Tongue (tissue), 3 donors: ENCODE measurements at places on chromosomes 16 and 17. TPM values are rescaled to one million over a fixed set of nuclear protein-coding genes. Genes with fewer than 3 reads are reported as not detected.

DNA sequence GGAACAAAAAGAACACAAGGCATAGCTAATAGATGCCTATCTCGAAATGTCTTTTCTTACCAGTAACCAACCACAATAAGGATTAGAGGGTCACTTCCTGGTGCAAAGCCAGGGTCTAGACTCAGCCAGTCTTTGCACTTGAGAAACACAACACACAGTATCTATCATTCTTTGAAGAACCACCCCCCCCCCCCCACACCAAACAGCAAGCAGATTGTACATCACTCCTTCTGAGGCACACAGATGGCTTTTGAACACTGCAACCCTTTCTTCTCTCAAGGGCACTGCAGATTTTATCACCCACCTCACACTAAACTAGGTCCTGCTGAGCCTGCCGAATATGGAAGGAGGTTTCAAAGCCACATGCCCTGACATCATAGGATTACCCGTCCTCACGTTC, 145.6 kb downstream of the AATF start:
- no peak for DNase-seq

- DNase-seq, result peak; percentile 14
Observed at GRCh38 chr17:60311936-60312335, 80.0 kb downstream of the USP32 start.

GRCh38 chr16:89899879-89900481, 18.7 kb upstream of the MC1R start:
- DNase-seq, result no peak

DNA sequence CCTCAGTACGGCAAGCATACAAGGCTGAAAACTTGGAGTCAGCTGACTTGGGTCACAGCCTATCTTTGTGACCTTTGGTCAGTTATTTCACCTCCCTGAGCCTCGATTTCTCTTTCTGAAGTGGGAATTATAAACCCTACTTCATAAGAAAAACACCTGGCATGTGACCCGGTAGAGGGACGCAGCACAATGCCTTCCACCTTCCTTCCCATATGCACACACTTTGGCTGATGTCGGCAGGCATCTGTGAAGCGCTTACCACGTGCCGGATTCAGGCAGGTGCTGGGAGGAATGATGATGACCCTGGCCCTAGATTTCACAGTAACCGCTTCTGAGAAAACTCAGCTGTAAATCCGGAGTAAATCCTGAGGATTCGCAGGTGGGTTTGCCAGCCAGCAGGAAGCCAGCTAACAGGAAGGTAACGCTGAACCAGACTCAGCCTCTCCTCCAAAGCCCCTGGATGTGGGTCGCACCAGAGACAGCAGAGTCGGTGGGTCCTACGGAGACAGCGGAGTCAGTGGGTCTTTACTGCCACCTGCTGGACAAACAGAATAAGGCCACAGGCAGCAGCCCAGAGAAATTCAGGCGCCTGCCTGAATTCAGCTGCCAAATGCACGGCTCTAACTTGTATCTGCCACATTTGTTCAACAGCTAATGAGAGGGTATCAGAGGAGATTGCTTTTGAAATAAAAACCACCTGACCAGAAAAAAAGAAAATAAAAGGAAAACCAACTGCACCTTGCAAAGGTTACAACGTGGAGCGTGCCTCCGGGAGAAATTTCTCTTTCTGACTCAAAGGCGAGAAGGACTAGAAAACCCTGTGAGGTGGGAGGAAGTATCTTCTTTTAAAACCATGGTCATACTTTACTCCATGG, 16.6 kb downstream of the COPRS start:
- DNase-seq, result peak; percentile 93

Gene REXO5
- 10.2 TPM for total RNA-seq
